ENCODE measurements at places on chromosomes 2 and 18. TPM values are rescaled to one million over a fixed set of nuclear protein-coding genes. Genes with fewer than 3 reads are reported as not detected.

EDAR gene
- total RNA-seq, result 4.8 TPM

PROKR1 gene
- total RNA-seq, result 0.10 TPM

FMNL2 gene
- total RNA-seq, result 62.1 TPM

PSMA8 gene
- not detected for total RNA-seq

ACOXL gene
- total RNA-seq, result 1.4 TPM

NT5C1B gene
- total RNA-seq, result not detected

TMEM18 gene
- 22.8 TPM for total RNA-seq

GAL3ST2 gene
- total RNA-seq, result 0.19 TPM

GPR55 gene
- not detected for total RNA-seq

SUCLG1 gene
- total RNA-seq, result 92.9 TPM

EFEMP1 gene
- total RNA-seq, result 92.5 TPM

ANTXR1 gene
- total RNA-seq, result 69.5 TPM

ANKRD23 gene
- 6.1 TPM for total RNA-seq

AQP4 gene
- total RNA-seq, result 1.6 TPM

CHRND gene
- total RNA-seq, result 0.60 TPM

CDH2 gene
- 38.2 TPM for total RNA-seq

GPR39 gene
- 4.1 TPM for total RNA-seq

KCNG2 gene
- not detected for total RNA-seq

CPLX4 gene
- not detected for total RNA-seq

STK17B gene
- 20.0 TPM for total RNA-seq

RUFY4 gene
- not detected for total RNA-seq

FAM98A gene
- total RNA-seq, result 41.3 TPM

TOGARAM2 gene
- 1.6 TPM for total RNA-seq

BOD1L2 gene
- not detected for total RNA-seq

FABP1 gene
- 56.2 TPM for total RNA-seq

LRRTM1 gene
- 29.1 TPM for total RNA-seq

HOXD13 gene
- 0.43 TPM for total RNA-seq

CYB5A gene
- total RNA-seq, result 74.9 TPM

ZAP70 gene
- 1.2 TPM for total RNA-seq

C1QL2 gene
- total RNA-seq, result 1.8 TPM

TSGA10 gene
- total RNA-seq, result 10.9 TPM

RNF125 gene
- 1.8 TPM for total RNA-seq

MC5R gene
- not detected for total RNA-seq

NUP35 gene
- 14.4 TPM for total RNA-seq

SGO2 gene
- total RNA-seq, result 5.5 TPM

ANKRD29 gene
- 3.5 TPM for total RNA-seq

SULT1C2 gene
- 5.9 TPM for total RNA-seq

CYP1B1 gene
- total RNA-seq, result 176 TPM
